ENCODE measurements at places on chromosomes 7 and 10.

DNA sequence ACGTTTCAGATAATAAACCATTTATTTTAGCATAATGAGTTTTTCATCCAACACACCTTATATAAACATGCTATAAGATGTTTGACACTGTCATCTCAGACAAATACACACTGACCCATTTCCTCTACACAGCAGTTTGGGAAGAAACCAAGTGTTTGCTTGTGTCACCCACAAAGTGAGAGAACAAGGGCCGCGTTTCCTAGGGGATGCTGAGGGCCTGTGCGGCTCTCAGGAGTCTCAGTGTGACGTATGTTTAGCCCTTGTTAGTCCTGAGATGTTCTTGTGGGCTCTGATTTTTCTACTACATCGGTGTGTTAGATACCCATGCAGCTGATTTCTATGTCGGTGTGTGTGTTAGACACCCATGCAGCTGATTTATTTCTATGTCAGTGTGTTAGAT lies 266.3 kb downstream of the DIP2C start:
- no peak for DNase-seq

DNA sequence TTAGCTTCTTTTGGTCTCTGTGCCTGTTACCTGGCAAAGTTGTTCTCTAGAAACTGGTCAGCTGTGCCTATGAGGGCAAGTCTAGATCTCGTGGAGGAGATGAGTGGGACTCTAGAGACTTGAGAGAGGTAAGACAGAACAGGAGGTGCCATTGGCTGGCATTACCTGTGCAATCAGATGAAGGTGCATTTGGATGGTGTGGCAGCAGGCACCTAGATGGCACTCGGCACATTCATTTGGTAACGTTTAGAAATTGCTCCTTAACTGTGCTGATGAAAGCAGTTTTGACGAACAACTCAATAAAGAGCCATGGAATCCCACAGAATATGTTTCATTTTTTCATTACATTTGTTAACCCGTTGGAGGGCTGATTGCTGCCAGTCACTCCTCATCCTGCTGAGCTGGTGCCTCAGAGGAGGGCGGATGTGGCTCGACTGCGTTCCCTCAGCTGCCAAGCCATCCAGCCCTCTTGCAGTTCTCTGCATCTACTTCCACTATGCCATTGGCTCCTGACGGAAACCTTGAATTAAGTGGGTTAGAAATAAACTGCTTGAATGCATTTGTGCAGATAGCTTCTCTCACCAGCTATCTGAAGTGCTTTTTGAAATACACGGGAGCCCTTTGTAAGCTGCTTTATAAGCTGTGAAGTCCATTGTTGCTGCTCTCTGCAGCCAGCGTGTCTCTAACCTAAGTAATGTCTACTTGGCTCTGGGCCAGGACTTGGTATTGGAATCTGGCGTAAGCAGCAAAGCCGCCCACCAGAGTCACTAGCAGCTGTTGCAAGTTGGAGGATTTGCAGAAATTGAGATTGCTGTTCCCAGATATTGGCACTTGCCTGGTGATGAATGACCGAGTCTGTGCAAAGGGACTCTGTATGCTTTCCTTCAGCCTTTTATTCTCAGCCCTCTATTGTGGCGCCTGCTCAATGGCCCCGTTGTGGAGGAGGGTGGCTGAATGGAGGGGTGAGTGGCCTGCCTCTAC lies 87.4 kb downstream of the LRRC4 start:
- peak; percentile 82 for DNase-seq

- no peak for DNase-seq
Measured at GRCh38 chr7:77843194-77843593, 44.6 kb downstream of the PHTF2 start.

- DNase-seq: no peak
Measured at GRCh38 chr7:157396316-157397035, 59.7 kb downstream of the DNAJB6 start.

DNA sequence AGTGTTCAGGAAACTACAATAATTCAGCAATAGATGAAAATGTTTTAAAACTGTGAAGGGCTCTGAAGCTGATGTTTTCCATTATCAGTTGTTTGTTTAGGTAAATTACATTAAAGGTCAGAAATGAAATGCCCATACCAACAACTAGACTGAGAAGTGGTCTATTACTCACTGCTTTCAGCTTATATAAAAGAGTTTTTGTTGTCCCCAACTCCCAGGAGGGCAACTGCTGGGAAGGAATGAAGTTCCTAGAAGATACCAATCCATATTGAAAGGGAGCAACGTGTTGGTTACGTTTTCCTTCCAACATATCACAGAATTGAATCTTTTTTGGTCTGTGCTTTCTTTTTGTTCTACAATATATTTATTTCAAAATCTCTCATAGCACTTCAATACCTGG lies 330.6 kb upstream of the LRRN3 start:
- DNase-seq: no peak

DNA sequence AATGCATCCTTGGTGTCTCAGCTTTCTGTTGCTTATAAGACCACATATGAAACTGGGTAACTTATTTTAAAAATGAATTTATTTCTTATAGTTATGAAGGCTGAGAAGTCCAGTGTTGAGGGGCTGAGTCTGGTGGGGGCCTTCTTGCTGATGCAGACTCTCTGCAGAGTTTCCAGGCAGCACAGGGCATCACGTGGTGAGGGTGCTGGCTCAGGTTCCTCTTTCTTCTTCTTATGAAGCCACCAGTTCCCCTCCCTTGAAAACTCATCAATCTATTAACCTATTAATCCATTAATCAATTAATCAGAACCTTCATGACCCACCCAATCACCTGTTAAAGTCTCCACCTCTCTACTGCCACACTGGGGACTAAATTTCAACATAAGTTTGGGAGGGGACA lies 595.6 kb upstream of the NRP1 start:
- DNase-seq: no peak

- peak; percentile 73 for DNase-seq
Measured at GRCh38 chr10:15796762-15797161, 63.5 kb downstream of the MINDY3 start.

DNA sequence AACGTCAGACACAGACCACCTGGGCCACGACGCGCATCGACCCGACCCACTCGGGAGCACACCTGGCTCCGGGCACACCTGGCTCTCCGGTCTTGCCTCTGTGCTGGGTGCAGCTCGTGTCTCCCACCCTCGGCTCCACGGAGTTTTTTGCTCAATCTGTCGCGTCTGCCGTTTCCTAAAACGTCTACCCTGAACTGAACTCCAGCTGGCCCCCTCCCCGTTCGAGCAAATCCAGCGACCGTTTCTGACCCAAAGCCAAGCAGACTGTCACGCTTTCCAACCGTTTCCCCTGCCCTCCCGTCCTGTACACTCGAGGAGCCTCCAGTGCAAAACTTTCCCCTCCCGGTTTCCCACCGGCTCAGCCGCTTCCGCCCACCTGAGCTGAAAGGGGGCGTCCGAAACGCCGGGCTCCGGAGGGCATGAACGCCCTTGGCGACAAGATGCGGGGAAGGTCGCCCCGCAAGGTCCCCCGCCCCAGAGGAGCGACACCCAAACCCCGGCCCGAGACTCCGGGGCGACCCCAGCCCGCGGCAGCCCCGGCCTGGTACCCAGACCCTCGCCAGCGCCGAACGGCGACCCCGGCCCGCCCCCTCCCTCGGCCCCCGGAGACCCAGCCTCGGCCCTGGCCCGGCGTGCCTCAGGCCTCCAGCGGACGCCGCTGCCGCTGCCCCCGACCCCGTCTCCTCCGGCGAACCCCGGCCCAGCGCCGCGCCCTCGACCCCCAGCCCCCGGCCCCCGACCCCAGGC lies 557 bp downstream of the CYTH3 start:
- DNase-seq: peak; percentile 55
